ENCODE measurements at places on chromosomes 16 and 17.

DNA sequence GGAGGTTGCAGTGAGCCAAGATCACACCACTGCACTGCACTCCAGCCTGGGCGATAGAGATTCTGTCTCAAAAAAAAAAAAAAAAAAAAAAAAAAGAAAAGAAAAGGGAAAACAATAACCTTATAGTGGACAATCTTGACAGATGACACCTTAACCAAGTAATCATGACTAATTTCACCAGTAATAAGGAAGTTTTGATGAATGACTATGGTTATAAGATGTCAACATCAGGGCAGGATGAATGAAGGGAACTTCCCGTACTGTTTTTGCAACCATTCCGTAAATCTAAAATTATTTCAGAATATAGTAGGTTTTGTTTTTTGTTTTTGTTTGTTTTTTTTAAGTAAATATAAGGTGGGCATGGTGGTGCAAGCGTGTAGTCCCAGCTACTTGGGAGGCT lies 23.0 kb downstream of the GSPT1 start:
- no peak for DNase-seq

DNA sequence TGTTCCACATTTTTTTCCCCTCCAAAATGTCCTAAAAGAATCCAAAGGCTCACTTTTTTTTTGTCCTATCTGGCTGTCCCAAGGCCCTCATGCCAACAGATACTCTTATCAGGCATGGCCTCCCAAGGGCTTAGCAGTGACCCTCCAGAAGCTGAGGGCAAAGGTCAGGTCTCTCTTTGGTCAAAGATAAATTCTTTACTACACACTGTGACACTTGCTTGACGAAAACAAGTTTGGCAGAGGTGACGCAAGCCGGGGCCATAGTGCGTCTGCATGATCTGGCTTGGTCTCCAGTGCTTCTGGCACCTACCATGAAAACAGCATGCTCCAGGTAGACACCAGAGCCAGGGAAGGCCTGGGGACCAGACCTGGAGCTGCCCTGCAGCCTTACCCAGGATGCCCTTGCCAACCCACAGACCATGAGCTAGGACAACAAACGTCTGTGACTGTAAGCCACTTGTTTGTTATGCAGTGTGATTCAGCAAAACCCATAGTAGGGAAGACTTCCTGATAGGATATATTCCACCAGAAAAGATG lies 48.5 kb upstream of the IRF8 start:
- no peak for DNase-seq

DNA sequence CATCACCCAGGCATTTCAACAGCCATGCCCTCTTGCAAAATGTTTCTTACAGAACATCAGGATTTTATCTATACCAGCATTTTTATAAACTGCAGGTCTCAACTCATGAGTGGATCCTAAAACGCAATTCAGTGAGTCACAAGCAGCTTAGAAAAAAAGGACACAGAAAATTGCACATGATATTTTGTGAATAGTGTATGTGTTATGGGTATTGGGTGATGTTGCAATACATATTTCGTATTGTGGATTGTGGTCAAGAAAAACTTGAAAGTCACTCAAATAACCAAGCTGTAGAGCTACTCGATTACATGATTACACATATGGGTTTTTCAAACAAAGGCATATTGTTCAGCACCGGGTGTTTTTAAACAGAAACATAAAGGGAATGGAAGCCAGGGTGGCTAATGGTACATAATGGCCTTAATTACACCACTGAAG lies 1.4 kb downstream of the WIPI1 start:
- DNase-seq, result no peak

GRCh38 chr16:66028510-66029216 lies 337.8 kb upstream of the CDH5 start:
- DNase-seq, result no peak

GRCh38 chr16:49767414-49767813 lies 88.5 kb downstream of the ZNF423 start:
- no peak for DNase-seq

- DNase-seq, result no peak
Observed at GRCh38 chr16:77721752-77722308, 484 bp upstream of the NUDT7 start.

GRCh38 chr17:46977750-46978488 lies 1.1 kb downstream of the RPRML start:
- no peak for DNase-seq

DNA sequence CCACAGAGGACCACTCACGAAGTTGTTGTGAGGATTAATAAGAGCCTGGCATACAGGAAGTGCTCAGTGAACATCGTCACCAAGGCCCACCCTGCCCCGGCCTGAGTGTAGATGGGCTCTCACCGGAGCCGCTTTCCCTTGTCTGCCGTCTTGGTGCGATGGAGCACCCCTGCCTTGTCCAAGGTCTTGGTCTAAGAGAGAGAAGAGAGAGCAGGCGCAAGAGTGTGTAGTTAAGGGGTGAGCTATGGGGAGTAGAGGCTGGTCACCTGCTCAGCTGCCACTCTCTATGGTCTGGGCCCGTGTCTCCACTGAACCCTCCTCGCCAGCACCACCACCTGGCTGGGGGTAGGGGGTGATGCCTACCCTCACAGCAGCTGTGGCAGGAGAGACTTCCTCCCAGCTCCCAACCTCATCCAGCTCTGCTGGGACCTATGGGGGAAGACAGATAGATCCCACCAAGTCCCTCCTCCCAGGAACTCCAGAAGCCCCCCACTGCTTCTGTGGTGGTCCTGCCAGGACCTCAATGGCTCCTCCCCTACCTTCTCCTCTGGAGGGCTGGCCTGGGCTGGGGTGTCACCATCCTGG lies 28.7 kb downstream of the ARHGAP27 start:
- no peak for DNase-seq

- DNase-seq, result no peak
Observed at GRCh38 chr16:84408856-84409255, 40.5 kb downstream of the ATP2C2 start.

GRCh38 chr17:53627511-53627910 lies 195.2 kb upstream of the KIF2B start:
- no peak for DNase-seq

- peak; percentile 25 for DNase-seq
Observed at GRCh38 chr16:31472709-31473203, 804 bp downstream of the TGFB1I1 start.

DNA sequence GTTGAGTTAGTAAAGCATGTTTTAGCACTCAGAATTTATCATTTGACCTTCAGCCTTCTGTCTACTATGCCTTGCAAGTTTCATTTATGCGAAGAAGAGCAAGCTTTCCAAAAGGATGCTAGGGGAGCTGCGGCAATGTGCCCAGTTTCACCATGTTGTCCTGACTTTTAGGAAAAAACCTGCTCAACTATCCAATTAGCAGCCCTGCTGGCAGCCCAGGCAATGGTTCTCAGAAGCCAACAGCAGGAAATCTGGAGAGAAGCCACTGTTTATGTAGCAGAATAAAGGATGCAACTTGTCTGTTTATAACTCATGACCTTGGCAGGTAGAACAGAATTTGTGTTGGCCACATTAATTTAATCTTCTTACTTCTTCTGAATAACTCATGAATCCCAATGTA lies 230.8 kb downstream of the ABCC12 start:
- DNase-seq, result no peak

DNA sequence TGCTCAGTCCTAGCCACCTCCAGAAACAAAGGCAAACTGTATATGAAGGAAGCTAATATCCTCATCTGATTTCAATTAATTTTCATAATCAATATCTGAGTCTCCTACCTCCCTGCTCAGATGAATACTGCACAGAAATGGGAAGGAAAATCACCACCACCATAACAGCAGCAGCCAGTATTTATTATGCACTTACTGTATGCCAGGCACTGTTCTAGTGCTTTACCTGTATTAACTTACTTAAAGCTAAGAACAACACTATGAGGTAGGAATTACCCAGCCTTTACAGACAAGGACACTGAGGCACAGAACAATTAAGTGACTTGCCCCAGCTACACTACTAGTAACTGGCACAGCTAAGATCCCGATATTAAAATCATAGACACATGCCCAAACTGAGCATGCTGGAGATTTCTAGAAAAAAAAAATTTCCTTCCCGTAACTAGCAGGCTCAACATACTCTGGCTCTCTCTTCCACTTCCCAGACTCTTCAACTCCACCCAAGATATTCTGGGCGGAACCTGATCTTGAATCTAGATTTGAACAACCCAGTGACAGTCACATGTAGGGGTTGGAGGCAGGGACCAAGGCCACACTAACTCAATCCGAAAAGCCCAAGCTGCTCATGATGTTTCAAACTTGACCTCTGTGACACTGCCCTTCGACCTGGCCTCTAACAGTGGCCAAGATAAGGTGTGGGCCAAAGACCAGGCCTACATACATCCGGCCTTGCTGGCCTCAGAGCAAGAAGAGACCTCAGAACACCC lies 3.9 kb downstream of the TRIM25 start:
- no peak for DNase-seq

- DNase-seq, result no peak
Observed at GRCh38 chr16:68524069-68524820, 14.8 kb upstream of the ZFP90 start.

DNA sequence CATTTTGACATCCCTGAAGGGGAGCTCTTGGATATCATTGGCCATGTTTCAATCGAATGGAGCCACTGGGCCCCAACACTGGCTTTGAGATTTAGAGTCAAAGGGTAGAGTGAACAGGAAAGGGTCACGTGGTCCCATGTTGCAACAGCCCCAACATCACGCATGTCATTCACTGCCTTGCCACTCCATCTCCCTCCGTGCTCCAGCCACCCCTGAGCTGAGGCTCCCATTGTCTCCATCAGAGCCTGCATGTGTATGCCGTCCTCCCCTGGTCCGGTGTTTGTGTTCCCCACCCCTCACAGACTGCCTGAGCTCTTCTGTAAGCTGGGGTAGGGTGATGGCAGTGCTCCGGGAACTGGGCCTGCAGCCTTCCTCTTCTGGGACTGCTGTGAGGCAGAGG lies 12.1 kb downstream of the NFE2L1 start:
- DNase-seq, result no peak

DNA sequence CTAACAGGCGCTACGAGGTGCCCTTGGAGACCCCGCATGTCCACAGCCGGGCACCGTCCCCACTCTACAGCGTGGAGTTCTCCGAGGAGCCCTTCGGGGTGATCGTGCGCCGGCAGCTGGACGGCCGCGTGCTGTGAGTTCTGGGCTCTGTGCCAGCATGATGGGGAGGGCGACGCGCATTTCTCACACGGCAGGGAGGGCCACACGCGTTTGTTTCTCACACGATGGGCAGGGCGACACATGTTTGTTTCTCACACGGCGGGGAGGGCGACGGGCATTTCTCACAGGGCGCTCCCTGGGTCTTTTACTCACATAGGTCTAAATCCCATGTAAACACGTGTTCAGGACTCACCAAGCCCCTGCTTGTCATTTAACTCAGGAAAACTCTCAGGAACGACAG lies 4.4 kb downstream of the GAA start:
- no peak for DNase-seq

GRCh38 chr16:4450931-4451519 lies 23.4 kb downstream of the NMRAL1 start:
- no peak for DNase-seq

GRCh38 chr17:42072323-42073187 lies 22.2 kb upstream of the C17orf113 start:
- DNase-seq, result no peak

DNA sequence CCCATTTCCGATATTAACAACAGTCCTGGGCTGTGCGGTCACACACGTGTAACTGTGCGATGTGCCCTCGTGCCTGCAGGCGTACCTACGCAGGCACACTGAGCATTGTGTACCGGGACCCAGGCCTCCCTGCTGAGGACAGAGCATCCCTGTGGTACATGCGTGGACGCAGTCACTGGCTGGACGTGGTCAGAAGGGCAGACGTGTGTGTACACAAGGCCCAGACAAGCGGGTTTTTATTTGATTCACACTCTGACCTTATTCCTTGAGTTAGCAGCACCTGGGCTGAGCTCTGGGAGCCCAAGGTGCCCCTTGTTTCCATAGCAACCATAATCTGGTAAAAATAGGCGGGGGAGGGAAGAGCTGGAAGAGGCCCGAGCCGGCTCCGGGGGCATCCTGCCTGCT lies 19.5 kb downstream of the RAP1GAP2 start:
- no peak for DNase-seq

DNA sequence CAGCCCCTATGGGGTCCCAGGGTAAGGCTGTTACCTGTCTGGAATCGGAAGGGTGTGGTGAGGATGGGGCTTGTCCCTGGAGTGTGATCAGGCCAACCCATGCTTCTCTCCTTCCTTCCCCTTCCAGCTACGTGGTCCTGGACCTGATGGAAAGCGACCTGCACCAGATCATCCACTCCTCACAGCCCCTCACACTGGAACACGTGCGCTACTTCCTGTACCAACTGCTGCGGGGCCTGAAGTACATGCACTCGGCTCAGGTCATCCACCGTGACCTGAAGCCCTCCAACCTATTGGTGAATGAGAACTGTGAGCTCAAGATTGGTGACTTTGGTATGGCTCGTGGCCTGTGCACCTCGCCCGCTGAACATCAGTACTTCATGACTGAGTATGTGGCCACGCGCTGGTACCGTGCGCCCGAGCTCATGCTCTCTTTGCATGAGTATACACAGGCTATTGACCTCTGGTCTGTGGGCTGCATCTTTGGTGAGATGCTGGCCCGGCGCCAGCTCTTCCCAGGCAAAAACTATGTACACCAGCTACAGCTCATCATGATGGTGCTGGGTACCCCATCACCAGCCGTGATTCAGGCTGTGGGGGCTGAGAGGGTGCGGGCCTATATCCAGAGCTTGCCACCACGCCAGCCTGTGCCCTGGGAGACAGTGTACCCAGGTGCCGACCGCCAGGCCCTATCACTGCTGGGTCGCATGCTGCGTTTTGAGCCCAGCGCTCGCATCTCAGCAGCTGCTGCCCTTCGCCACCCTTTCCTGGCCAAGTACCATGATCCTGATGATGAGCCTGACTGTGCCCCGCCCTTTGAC lies 2.4 kb downstream of the MAPK7 start:
- no peak for DNase-seq

DNA sequence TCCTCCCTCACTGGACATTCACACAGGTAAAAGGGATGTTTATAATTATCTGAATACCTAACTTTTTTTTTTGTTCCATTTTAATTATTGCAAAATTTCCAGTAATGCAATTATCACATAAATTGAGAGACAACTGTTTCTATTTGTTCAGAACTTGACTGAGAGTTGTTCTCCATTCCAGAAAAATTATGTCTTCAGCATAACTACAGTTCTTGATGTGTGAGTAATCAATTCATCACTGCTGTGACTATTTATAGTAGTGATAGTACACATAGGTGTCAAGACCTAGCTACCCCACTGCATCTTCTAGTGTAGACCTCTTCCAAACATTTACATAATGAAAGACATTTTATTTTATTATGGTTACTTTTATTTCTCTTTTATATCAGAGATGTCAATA lies 5.8 kb upstream of the TNRC6A start:
- DNase-seq, result no peak

GRCh38 chr17:79317916-79318315 lies 243.3 kb downstream of the ENGASE start:
- DNase-seq, result no peak

DNA sequence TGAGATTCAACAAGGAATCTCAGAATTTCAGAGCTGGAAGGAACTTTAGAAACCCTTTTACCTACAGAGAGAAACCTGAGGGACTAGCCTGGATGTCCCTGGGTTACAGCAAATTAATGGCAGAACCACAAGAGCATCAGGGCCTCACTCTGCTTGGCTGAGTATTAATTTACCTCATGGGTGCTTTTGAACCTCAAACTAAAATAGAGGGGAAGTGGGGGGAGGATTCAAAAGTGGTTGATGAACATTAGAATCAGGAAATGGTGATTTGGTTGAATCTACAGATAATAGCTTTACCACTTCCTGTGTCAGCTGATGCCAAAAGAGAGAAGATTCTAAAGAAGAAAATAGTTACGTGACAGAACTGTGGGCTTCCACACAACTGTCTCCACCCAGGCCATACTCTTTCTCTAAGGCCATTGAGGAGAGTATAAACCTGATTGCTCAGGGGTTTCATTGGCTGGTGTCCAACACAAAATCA lies 11.3 kb upstream of the SKAP1 start:
- no peak for DNase-seq

GRCh38 chr16:1331712-1332617 lies 1.5 kb upstream of the BAIAP3 start:
- peak; percentile 36 for DNase-seq

Measured in activated naive CD4-positive, alpha-beta T cell treated with Interleukin-2 at 50 U/mL for 16 hours (primary cell).